NAMALWA (cell line): ENCODE measurements at places on chromosomes 5 and 9.
A peak's percentile ranks its signal among the peaks of the same experiment; 100 is the strongest.

GRCh38 chr9:21160178-21160577 lies 6.3 kb downstream of the IFNA21 start:
- peak; percentile 26 for DNase-seq

DNA sequence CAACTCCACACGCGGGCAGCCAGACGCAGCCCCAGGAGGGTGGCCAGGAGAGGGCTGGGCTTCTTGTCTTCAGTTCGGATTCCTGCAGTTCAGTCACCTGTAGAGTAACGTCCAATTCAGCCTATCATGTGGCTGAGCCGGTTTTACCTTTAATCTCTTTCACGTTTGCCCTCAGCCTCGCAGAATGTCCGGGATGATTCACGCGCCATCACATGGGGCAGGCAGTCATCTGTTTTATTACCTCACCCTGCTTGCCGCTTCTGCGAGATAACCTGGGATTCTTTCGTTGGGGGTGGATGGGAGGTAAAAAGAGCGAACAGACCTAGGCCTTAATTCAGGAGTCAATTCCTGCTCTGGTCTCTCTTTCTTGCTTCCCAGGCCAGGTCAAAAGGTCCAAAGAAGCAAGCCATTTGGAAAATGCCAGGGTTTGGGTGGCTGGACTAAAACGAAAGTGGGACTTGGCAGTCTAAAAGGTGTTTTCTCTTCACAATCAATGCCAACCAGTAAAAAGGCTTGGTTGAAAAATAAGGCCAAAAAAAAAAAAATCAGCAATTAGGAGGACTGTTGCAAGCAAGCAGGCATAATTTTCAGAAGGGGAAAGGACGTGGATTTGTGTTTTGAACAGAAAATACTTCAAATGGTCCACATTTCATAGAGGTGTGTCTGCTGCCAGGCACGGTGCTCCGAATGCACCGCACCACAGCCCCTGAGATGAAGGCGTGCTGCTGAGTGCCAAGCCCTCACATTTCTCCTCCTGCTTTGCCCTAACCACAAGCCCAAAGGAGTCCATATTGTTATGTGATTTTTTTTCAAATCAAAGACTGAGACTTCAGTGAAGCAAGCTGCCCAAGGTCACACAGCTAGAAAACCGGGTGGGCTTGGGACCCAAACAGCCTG lies 2.8 kb upstream of the WWC1 start:
- no peak for DNase-seq

GRCh38 chr9:106930477-106930876 lies 67.5 kb downstream of the ZNF462 start:
- DNase-seq, result no peak

GRCh38 chr5:32504989-32505596 lies 60.6 kb upstream of the ZFR start:
- DNase-seq, result no peak

DNA sequence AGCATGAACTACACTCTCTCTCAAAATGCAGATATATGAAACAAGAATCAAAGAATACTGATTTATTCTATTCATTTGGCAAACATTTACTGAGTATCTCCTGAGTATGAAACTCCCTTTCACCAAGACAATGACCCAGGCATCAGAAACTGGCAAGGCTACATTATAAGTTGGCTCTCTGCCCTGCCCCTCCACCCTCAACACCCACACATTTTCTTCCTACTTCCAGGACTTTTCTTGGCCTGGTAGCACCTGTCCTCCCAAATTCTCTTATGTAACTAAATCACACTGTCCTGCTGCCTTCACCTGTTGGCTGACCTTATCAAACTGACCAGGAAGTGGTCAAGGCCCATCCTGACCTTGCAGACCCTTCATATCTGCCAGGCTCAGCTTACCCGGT lies 3.5 kb downstream of the RASEF start:
- no peak for DNase-seq

- DNase-seq, result no peak
These were observed 367.5 kb upstream of the PTGER4 start for GRCh38 chr5:40312205-40312604.

DNA sequence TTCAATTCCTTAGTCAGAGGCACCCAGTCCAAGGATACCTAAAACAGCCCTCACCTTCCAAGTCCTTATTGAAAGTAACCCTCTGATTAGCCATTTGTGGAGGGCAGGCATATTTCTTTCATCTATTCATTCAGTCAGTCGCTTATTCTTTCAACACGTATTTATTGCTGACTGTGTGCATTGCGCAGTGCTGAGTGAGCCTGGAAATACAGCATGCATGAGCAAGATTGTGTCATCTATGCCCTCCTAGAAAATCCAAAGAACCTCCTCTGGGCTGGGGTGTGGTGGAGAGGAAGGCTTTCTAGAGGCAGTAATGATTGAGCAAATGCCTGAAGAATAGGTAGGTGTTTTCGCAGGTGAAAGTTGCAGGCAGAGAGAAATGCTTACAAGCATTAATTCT lies 8.5 kb upstream of the FEM1C start:
- DNase-seq, result no peak

DNA sequence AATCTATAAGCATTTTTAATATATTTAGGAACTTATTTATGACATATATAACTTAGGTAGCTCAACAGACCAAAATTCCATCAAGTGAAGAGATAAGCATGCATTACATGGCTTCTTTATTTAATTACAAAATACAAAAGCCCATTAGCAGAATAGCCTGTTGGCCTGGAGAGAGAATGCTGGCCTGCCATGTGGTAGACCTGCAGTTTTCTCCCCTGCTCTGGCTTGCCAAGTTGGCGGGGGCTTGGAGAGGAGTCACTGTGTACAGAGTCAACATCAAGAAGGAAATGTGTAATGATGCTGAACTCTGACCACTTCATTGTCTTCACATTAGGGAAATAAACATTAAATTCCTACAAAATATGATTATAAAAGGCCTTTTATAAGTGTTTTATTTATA lies 69.8 kb upstream of the CNTLN start:
- DNase-seq, result no peak

DNA sequence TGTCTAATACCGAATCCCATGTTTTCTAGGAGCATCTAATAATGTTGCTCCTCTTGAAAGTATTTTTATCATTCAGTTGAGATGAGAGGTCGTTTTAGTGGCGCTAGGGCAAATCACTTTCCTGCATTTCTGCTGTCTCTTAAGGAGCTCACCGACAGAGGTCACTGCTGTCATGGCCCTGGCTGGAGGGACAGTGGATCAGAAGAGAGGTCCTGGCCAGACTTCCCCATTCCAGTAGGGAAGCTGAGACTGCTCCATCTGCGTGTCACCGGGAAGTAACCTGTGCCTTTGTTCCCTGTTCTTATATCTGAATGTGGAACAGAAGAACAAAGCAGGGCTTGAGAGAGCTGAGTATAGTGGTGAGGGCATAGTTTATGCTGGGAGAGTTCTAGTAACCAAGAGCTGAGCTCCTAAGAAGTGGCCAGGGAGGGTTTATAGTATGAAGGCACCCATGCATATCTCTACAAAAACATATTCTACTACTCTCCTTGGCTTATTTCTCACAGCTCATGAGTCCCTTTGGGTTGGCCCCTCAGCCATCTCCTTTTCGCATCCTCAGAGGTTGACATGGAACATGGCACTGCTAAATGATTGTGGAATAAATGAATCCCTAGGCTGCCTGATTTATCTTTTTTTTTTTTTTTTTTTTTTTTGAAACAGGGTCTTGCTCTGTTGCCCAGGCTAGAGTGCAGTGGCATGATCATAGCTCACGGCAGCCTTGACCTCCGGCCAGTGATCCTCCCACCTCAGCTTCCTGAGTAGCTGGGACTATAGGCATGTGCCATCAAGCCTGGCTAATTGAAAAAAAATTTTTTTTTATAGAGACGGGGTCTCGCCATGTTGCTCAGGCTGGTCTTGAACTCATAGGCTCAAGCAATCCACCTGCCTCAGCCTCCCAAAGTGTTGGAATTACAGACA lies 27.2 kb downstream of the ATP6V0E1 start:
- DNase-seq, result no peak

DNA sequence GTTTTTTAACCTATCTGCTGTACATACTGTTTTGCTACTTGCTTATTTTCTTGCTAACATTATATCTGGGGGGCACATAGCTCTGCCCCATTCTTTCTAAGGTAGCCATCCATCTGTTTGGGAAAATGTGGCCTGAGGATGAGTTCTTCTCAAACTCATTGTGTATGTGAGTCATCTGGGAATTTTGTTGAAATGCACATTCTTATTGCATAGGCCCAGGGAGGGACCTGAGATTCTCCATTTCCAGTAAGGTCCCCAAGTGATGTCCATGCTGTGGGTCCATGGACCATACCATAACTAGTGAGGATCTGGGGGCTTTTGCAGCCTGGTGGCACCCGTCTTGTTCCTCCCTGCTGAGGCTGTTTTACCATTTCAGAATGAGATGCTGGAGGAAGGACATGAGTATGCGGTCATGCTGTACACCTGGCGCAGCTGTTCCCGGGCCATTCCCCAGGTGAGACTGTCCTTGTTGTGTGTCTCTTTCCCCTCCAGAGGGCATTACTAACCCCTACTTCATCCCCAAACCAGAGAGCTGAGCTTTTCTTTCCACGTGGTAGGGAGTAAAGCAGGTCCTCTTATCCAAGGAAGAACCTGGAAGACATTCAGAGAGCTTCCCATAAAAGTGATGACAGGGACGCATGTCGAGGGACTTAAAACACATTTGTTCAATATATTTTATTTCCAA lies 28.6 kb downstream of the CYFIP2 start:
- DNase-seq, result no peak

GRCh38 chr9:87854580-87854955 lies 28.1 kb upstream of the SPATA31E1 start:
- no peak for DNase-seq
